Bronchus fibroblast of lung (primary cell): ENCODE measurements at places on chromosomes 1 and 21. TPM values are rescaled to one million over a fixed set of nuclear protein-coding genes. Genes with fewer than 3 reads are reported as not detected.

SWT1 gene
- 2.1 and 2.5 TPM in 2 replicates for total RNA-seq

ALX3 gene
- total RNA-seq, result not detected in 2 replicates

LCE2C gene
- total RNA-seq, result not detected in 2 replicates

PLD5 gene
- total RNA-seq, result under 0.01 and 0.15 TPM in 2 replicates

SCCPDH gene
- total RNA-seq, result 34.5 and 40.0 TPM in 2 replicates

SPRR2A gene
- not detected in 2 replicates for total RNA-seq

TAF12 gene
- 29.7 and 32.6 TPM in 2 replicates for total RNA-seq

TNFRSF8 gene
- not detected in 2 replicates for total RNA-seq

AQP10 gene
- total RNA-seq, result not detected in 2 replicates

LAPTM5 gene
- not detected in 2 replicates for total RNA-seq

KMO gene
- not detected in 2 replicates for total RNA-seq

LENEP gene
- total RNA-seq, result not detected in 2 replicates

IFFO2 gene
- 5.4 and 7.4 TPM in 2 replicates for total RNA-seq

IGSF9 gene
- under 0.01 and 0.17 TPM in 2 replicates for total RNA-seq

ATP1A2 gene
- total RNA-seq, result 0.50 and 1.5 TPM in 2 replicates

LRRC71 gene
- 0.15 and 1.3 TPM in 2 replicates for total RNA-seq

ZSWIM5 gene
- total RNA-seq, result 0.15 and 0.17 TPM in 2 replicates

TMEM125 gene
- total RNA-seq, result not detected in 2 replicates

TTF2 gene
- 16.6 and 23.9 TPM in 2 replicates for total RNA-seq

S100A5 gene
- 1.3 TPM in 1 of 2 replicates, not detected in the other for total RNA-seq

PIK3R3 gene
- total RNA-seq, result 5.1 and 6.1 TPM in 2 replicates

VASH2 gene
- total RNA-seq, result 2.0 and 3.1 TPM in 2 replicates

SLC6A9 gene
- 5.2 and 9.1 TPM in 2 replicates for total RNA-seq

RPTN gene
- not detected in 2 replicates for total RNA-seq

LRRN2 gene
- not detected in 2 replicates for total RNA-seq

PITHD1 gene
- total RNA-seq, result 47.6 and 47.9 TPM in 2 replicates

CCDC17 gene
- total RNA-seq, result under 0.01 and 0.15 TPM in 2 replicates

F5 gene
- total RNA-seq, result not detected in 2 replicates

OR10J4 gene
- not detected in 2 replicates for total RNA-seq

BMP8B gene
- total RNA-seq, result not detected in 2 replicates

RHD gene
- total RNA-seq, result under 0.01 TPM in 1 of 2 replicates, not detected in the other

GIPC2 gene
- 2.1 and 3.0 TPM in 2 replicates for total RNA-seq

AMY1B gene
- total RNA-seq, result not detected in 2 replicates

SHISA4 gene
- 23.6 and 26.4 TPM in 2 replicates for total RNA-seq

CLCA4 gene
- not detected in 2 replicates for total RNA-seq
